ENCODE measurements at places on chromosomes 1 and 21.

DNA sequence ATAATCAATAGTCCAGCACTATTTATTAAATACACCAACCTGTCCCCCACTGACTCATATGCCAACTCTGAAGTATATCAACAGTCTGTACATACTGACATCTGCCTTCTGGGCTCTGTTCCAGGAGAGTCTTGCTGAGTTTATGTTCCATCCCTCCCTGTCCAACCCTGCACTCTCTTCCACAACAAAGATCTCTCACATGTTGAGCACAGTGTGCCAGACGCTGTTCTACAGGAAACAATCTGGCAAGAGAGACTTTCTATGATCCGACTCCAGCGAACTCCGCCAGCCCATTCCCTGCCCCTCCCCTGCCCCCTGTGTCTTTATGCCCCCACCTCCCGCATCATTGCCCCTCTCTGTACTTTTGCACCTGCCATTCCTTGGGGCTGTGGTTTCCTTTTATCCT is 3.4 kb downstream of the LACTBL1 start:
- no peak for DNase-seq

- peak; percentile 14 for DNase-seq
Measured at GRCh38 chr21:45643021-45643980, at the start of gene PCBP3. TSS of gene PCBP3 (plus strand) at chr21:45643725. CDS start at chr21:45850086, 206,361 bp downstream.

DNA sequence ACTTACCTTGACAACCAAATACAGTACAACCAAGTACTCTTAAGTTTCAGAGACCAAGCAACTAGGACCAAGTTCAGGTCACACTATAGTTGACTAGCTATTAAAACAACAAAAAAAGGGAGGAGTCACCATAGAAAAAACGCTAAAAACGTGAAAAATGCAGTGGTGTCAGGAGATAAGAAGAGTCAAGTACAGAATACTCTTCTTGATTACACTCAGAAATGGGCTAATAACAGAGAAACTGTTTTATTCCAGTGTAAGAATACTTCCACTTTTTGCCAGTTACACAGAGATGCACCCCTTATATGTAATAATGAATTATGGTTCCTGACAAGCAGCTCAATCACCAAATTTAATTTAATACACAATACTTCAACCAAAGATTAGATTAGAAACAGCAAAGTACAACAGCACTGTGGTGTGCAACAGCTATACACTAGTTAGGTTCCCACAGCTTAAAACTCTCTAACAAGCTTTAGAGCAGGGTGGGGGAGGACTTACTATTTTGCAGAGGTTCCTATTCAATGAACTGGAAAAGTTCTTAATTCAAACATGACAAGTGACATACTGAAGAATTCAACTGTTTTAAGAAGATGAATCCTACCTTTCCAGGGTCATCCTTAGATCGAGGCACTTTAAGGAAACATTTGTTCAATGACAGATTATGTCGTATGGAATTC is 70.4 kb downstream of the FOXJ3 start:
- DNase-seq = no peak

- no peak for DNase-seq
Measured at GRCh38 chr1:41101950-41102607, 80.6 kb upstream of the SLFNL1 start.

DNA sequence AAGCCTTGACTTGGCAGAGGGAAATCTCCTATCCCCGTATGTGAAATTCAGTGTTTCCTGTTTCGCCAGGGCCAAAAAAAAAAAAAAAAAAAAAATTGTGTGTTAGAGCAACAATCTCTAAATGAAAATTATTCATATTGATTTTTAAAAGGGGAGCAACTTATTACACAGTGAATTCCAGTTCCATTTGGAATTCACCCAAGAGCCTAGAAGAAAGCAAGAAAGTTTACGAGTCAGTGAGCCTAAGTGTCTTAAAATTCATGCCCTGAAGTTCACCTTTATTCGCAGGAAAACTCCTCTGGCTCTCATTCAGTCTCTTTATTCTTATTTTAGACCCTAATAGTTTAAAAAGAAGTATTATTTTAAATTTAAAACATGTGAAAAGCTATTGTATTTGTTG is 42.1 kb upstream of the HUNK start:
- DNase-seq = no peak

DNA sequence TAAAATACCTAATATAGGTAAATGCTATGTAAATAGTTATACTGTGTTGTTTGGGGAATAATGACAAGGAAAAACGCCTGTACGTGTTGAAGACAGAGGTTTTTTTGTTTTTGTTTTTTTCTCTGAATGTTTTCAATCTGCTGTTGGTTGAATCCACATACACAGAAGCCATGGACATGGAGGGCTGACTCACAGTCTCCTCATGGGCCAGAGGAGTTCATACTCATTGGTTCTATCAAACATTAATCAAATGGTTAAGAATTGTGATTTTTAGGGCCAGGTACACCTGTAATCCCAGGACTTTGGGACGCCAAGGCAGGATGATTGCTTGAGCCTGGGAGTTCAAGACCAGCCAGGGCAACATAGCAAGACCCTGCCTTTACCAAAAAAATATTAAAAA is 20.5 kb downstream of the MIER1 start:
- DNase-seq = no peak

- DNase-seq = no peak
Measured at GRCh38 chr1:242057745-242058115, 58.8 kb upstream of the MAP1LC3C start.

All from GF-D8 (cell line).